ENCODE measurements at places on chromosomes 11 and 22. TPM values are rescaled to one million over a fixed set of nuclear protein-coding genes. Genes with fewer than 3 reads are reported as not detected.

The PHOX2A gene
- total RNA-seq = 0.89 TPM

GRCh38 chr22:17239156-17239701, 20.0 kb upstream of the ADA2 start:
- no peak for DNase-seq

DNA sequence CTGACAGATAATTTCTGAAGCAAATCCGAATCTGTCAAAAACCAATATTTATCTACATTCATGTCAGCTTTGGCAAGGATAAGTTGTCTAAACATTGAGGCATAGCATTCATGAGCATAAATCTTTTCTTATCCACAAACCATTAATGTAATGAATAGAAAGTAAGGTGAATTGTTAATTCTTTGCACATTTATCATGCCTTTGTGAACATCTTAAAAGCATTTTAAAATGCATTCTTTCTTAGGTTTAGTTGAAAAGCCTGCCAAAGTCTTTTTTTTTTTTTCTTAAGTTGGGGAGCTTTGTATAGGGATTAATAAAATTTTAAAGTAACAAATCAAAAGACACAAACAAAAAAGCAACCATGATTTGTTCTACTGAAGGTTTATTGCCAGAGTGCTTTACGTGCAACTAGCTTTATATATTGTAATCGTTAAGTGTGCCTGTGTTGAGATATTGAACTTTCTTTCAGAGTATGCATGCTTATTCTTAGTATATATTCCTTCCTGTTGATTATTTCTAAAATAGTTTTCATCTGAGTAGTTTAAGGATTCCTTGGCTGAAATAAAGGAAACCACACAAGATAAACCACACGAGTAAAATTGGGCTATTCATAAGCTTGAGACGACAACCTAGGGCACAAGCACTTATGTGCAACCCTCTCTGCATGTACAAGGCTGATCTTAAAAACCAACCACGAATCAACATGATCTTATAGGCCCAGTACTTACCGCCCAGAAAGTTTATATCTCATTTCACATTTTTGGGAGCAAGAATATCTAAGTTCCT, 1110.9 kb upstream of the CNTN5 start:
- no peak for DNase-seq

DNA sequence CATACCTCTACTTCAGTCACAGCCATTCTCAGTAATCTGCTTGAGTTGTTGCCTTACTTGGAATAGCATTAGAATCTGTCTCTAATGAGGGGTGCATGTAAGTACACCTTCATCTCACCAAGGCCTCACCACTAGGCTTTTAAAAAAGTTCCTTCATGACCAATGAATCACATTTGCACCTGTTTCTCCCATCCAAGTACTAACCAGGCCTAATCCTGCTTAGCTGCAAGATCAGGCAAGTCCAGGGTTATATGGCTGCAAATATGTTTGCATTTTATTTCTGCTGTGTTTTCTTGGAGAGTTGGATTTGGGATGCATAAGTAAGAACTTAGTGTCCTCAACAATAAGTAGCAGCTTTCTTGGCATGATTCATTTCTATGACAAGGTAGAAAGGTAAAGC, 66.9 kb downstream of the BBOX1 start:
- no peak for DNase-seq

- DNase-seq = no peak
Observed at GRCh38 chr22:30013201-30013600, 67.1 kb upstream of the HORMAD2 start.

DNA sequence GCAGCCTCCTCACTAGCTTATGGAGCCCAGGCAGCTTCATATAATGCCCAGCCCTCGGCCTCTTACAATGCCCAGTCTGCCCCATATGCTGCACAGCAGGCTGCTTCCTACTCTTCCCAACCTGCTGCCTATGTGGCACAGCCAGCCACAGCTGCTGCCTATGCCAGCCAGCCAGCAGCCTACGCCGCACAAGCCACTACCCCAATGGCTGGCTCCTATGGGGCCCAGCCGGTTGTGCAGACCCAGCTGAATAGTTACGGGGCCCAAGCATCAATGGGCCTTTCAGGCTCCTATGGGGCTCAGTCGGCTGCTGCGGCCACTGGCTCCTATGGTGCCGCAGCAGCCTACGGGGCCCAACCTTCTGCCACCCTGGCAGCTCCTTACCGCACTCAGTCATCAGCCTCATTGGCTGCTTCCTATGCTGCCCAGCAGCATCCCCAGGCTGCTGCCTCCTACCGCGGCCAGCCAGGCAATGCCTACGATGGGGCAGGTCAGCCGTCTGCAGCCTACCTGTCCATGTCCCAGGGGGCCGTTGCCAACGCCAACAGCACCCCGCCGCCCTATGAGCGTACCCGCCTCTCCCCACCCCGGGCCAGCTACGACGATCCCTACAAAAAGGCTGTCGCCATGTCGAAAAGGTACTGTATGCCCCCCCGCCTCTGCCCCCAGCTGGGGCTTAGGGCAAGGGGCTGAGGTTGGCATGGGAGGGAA, 8.8 kb downstream of the RBM14 start:
- DNase-seq = no peak

- no peak for DNase-seq
Observed at GRCh38 chr11:73072935-73073481, 69.1 kb downstream of the FCHSD2 start.

GRCh38 chr11:1310318-1310687, 871 bp upstream of the TOLLIP start:
- no peak for DNase-seq

DNA sequence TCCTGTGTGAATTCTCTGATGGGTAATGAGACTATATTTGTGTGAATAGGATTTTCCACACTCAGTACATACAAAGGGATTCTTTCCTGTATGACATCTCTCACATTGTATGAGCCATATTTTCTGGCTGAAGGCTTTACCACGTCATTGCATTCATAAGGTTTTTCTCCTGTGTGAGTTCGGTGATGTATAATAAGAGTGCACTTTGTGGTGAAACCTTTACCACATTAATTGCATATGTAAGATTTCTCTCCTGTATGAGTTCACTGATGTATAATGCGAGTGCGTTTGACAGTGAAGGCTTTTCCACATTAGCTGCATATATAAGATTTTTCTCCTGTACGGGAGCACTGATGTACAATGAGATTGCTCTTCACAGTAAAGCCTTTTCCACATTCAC, 455.4 kb upstream of the CNTN5 start:
- no peak for DNase-seq

GRCh38 chr11:62269654-62270278, at the start of gene SCGB2A2:
SCGB2A2 (plus strand) TSS chr11:62270158; CDS start chr11:62270217, 59 bp downstream.
- no peak for DNase-seq
